Hematopoietic multipotent progenitor cell treated with erythropoietin and hydrocortisone succinate and interleukin-3 and kit ligand, for 17 days (in vitro differentiated cells): ENCODE measurements at places on chromosomes 2 and 18.

- DNase-seq: peak; percentile 23
Observed at GRCh38 chr2:182763311-182763912, 47.4 kb downstream of the DNAJC10 start.

GRCh38 chr2:60852282-60852860, 29.0 kb upstream of the REL start:
- no peak for DNase-seq

- DNase-seq: no peak
Observed at GRCh38 chr2:19746137-19746600, 155.6 kb downstream of the TTC32 start.

- DNase-seq: no peak
Observed at GRCh38 chr2:98492441-98492840, 47.8 kb downstream of the INPP4A start.

DNA sequence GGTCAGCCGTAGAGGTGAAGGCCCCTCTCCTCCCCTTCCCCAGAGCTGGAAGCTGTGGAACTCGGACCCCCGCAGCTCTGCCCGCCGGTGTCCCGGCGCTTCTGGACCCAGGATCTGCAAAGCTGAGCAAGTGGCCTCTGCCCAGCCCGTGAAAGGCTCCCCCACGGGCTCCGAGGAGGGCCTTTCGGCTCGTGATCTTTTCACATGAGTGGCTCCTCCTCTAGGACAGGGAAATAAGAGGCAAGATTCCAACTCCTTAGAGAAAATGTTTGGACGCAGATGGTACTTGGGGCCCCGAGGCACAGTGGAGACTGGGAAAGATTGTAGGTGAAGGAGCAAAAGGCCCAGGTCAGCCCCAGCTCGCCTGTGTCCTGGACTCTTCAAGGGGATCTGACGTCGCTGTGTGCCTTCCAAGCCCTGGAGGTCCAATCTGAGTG, 48.2 kb upstream of the SP3 start:
- no peak for DNase-seq

GRCh38 chr2:40430776-40431599, 20.9 kb downstream of the SLC8A1 start:
- DNase-seq: no peak

GRCh38 chr2:71545572-71546274, 92.4 kb downstream of the DYSF start:
- DNase-seq: peak; percentile 63

DNA sequence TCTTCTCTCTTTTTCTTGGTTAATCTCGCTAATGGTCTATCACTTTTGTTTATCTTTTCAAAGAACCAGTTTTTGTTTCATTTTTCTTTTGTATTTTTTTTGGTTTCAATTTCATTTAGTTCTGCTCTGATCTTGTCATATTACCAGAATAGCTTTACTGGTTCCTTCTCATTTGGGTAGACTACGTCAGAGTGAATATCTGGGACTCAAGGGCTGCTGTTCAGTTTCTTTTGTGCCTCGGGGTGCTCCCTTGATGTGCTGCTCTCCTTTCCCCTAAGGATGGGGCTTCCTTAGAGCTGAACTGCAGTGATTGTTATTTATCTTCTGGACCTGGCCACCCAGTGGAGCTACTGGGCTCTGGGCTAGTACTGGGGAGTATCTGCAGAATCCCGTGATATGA, 29.4 kb upstream of the IL1RN start:
- DNase-seq: no peak

- DNase-seq: no peak
Observed at GRCh38 chr18:44917216-44918141, 236.8 kb downstream of the SETBP1 start.

GRCh38 chr2:76932550-76932949, 589.6 kb downstream of the LRRTM4 start:
- no peak for DNase-seq

- DNase-seq: no peak
Observed at GRCh38 chr2:3324036-3324386, 53.6 kb downstream of the EIPR1 start.

DNA sequence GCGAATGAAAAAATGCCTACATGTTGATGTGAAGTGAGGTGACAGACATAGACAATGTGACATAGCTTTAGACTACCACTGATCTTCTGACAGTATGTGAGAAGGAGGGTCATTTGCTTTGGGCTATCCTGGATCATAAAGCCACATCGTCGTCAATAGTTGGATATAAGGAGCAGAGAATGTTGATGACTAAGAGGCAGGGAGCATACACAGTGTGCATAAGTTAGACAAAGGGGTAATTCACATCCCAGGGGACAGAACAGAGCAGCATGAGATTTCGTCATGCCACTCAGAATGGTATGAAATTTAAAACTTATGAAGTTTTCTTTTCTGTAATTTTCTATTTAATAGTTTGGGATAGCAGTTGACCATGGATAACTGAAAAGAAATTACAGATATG, 403.2 kb downstream of the DSC3 start:
- no peak for DNase-seq

DNA sequence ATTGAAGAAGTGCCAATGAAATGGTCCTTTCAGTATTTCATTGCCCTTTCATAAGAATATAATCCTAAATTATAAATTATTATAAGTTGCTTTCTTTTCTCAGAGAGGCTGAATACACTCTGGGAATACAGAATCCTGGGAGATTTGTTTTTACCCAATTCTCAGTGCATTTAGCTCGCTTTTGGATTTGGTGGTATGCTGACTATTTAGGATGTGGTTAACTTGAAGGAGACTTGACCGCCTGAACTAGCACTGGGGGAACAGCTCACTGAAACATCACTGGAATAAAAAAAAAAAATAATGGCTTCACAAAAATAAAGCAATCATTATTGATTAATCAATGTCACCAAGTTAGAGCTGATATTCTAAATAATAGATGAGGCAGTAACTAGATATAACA, 10.2 kb downstream of the TNFAIP6 start:
- DNase-seq: no peak

- no peak for DNase-seq
Observed at GRCh38 chr2:201220102-201220570, 37.2 kb downstream of the CASP10 start.

DNA sequence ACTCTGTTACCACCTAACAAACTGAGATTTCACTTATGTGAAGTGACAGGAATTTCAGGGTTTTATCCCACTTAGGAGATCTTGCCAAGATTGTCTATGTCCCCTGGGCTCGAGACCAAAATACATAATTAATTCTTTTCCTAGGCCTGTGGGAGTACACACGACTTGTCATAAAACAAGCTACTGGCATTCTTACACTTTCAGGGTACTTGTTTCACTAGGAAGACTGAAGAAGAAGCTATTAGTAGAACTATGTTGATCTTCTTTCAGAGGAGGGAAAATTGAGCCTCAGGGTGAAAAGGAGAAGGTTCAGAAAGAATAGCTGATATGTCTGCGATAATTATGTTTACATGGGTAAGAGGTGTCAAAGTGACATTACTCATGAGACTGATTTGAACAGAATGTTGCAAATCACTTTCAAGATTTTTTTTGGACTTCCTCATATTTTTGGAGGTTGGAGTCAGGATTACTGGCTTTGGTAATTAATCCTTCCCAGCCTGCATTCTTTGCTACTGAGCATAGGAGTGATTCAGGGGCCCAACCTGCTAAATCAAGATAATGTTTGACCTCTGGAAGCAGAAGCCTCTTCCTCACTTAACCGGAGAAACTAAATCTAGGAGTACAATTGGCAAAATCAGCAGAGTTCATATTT, 240.0 kb upstream of the NT5C1B start:
- no peak for DNase-seq

- DNase-seq: no peak
Observed at GRCh38 chr2:54772531-54772930, 49.1 kb downstream of the EML6 start.

DNA sequence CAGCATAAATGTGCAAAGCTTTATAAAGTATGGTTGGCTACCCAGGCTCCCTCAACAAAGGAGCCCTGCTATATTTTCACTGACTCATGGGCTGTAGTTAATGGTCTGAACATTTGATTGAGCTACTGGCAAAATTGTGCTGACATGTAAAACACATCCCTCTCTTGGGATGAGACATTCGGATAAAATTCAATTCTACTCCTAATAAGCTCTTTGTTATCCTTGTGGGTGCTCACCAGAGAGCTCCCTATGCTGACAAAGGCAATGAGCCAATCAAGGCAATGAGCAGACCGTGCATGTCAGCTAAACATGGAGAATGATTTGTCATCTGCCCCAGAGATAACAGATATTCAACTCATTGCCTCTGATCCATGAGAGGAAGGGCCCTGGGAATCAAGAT, 27.7 kb downstream of the SERPINB8 start:
- no peak for DNase-seq

DNA sequence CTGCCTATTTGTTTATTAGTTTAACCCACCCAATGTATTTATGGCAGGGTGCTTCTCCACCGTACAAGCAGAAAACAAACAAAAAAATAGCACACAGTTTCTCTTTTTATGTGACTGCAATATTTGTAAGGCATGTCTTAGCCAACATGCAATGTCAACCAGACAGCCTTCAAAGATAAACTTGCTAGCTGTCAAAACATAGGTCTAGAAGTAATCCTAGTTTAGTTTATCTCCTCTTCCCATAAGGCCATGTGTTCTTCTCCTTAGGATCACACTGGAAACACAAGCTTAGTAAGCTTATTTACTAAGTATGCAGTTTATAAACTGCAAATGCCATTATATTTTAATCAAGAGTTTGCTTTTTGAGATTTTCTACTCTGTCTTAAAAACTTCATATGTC, 75.6 kb downstream of the LDAH start:
- no peak for DNase-seq

- DNase-seq: no peak
Observed at GRCh38 chr18:77784759-77785379, 535.2 kb downstream of the GALR1 start.

DNA sequence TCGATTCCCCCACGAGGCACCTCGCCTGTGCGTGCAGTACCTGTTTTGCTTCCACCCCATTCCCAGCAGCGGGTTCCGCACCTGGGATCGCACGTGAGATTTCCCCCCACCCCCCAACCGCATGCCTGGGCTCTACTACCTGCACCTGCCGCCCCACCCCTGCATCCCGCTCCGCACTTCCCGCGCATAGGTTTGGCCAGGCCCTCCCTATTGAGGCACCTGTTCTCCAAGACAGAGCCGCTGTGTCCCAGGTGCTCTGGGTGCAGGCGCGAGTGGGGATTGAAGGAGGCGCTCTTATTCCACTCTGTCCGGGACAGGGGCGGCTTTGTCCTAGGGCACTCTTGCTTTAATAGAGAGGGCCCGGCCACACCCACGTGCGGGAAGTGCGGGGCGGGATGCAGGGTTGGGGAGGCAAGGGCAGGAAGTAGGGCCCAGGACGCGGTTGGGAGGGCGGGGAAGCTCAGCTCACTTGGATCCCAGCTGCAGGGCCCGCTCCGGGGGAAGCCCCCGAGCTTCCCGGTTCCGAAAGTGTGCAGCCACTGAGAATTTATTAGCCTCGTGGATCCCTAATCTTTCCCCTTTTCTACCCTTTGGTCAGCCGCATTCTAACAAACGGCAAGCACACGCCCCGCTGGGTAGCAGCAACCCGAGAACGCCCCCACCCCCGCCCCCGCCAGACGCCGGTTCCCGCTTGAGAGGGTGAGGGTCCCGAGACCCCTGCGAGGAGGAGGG, 670 bp upstream of the MOCOS start:
- no peak for DNase-seq

GRCh38 chr2:142803158-142803557, 74.3 kb upstream of the KYNU start:
- no peak for DNase-seq

DNA sequence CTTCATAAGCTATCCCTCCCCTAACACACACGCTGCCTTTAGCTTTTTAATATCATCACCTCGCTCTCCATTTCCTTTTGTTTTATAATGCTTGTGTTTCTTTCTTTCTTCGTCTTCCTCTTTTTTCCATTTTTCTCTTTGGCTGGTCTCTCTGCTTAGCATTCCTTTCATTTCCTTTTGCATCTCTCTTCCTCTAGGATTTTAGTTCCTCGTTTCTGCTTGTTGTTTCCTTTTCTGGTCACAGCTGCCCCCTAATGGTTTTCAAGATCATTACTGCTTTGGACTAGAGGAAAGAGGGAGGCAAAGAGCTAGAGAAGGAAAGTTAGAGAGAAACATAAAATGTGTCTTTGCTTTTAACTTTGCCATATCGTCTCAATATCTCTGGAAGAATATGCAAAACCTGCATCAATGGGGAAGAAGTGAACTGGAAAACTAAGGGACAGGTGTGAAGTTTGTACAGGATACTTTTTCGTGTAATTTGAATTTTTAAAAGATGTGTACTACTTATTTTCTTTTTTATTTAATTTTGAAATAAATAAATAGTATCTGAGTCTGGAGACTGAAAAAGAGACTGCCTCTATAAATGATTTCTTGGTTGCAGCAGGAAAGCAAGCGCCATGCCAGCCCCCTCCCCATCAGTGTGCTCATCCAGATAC, 6.3 kb upstream of the NRP2 start:
- no peak for DNase-seq

- no peak for DNase-seq
Observed at GRCh38 chr2:144389151-144389929, 130.6 kb downstream of the ZEB2 start.

DNA sequence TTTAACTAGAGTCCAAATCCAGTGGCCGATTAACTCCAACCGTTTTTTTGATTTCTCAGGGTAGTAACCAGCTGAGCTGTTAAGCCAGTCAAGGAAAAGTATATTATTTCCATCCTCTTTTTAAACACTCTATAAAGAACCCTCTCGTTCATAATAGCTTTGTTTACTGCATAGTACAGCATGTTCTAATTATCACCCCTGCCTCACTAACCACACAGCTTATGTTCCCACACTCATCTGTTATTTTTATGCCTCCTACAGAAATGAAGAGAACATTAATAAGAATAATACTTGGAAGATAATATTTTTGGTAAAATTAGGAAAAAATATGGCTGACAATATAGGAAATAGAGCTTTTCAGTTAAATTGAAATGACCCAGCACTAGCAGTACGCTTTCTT, 2132.8 kb upstream of the CELF4 start:
- no peak for DNase-seq

GRCh38 chr2:127101756-127102477, 5.0 kb downstream of the BIN1 start:
- no peak for DNase-seq

- DNase-seq: no peak
Observed at GRCh38 chr2:1553671-1554295, 140.5 kb downstream of the TPO start.

DNA sequence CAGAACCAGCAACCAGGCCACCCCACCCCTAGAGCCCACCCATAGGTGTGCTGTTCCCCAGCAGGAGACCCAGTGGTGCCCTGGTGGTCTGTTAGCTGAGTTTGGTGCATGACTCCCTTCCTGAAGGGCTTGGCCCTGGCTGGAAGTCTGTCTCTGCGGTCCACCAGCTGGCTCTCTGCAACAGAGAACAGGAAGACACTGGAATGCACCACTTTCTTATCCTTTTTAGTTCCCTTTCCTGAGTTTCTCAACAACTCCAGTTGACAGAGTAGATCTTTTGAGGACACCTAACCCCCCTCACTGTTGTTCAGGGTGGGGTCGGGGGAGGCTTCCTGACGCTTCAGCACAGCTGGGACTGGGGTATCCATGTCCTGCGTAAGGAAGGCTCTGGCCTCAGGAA, 11.9 kb upstream of the RPL37A start:
- DNase-seq: no peak

GRCh38 chr2:16853088-16853487, 187.5 kb upstream of the CYRIA start:
- DNase-seq: no peak
